ENCODE measurements at places on chromosomes 1 and 21. TPM values are rescaled to one million over a fixed set of nuclear protein-coding genes. Genes with fewer than 3 reads are reported as not detected.
A peak's percentile ranks its signal among the peaks of the same experiment; 100 is the strongest.

DNA sequence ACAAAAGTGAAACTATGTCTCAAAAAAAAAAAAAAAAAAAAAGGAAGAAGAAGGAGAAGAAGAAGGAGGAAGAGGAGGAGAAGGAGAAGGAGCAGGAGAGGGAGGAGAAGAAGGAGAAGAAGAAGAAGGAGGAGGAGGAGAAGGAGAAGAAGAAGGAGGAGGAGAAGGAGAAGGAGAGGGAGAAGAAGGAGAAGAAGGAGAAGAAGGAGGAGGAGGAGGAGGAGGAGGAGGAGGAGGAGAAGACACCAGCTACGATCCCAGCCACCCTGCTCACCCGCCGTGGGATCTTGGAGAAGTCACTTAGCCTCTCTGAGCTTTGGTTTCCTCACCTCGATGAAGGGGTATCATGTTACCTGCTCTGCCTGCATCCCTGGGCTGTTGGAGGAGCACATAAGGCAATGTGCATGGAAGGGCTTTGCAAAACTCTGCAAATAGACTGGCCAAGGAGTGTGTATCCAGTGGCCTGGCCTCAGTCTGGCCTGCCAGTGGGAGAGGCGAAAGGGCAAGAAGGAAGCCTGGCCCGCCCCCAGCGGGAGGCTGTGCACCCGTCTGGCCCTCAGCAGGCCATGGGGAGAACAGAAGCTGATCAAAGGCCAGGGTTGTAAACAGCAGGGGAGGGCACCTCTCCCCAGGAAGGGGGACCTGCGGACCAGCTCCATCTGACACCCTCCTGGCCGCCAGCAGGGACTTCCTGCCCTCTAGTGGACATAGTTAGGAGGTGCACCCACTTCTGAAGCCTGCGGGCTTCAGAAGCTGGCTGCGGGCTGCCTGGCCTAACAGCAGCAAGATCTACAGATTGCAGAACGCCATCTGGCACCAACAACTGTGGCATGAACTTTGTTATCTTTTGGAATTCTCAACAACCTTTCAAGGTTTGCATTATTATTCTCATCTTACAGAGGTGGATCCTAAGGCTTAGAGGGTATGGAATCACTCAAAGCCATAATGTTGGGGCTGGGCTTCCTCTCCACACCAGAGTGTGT, 19.2 kb upstream of the CDK18 start:
- peak; percentile 13 for DNase-seq

- DNase-seq, result no peak
Observed at GRCh38 chr1:117032681-117033539, 27.2 kb upstream of the TTF2 start.

DNA sequence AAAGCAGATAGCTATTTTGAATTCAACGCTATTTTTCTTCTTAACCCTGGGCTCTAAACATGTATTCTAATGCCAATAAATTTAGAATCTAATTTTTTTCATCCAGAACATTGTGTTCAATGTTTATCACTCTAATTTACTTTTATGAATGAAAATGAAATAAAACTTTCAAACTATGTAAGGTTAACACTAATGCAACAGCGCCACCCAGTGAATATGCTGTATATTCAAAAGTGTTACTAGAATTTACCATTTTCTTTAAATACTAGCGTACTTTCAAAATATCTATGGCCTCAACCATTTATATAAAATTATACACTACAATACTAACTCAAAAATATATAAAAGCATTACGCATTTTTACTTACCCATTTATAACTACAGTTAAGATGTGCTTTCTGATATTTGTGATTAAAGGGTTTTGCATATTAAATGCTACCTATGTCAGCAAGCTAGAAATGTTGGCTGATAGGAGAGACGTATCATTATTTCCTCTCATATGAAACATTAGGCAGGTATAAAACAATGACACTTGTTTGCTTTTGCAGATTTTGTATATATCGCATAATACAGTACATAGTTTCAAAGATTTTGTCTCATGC, 5.9 kb upstream of the NUF2 start:
- DNase-seq, result peak; percentile 28

TCP10L gene
- 0.79 TPM for total RNA-seq

WDR64 gene
- total RNA-seq, result not detected

All from skin of body (tissue), 3 donors.